Smooth muscle cell of the brain vasculature (primary cell): ENCODE measurements at places on chromosomes 1 and 21.

GRCh38 chr1:17162941-17163340 lies 42.0 kb upstream of the PADI1 start:
- no peak for DNase-seq

GRCh38 chr1:6475381-6476133 lies 9.6 kb upstream of the TNFRSF25 start:
- DNase-seq, result no peak

DNA sequence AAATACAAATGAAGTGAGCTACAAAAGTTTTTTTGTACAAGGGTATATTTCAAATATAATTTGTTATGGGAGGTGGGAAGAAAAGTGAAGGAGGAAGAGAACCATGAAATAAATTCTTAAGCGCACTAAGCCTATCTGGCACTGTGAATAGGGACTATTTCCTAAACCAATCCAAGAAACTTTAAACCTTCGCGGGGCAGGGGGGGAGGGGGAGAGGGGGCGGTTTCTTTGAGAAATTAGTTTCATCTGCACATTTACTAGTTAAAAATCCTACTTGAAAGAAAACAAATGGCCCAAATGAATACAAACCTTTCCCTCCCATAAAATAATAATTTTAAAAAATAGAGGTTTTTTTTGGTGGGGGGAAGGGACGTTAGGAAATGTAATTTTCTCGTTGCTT lies 364 bp downstream of the GOLPH3L start:
- DNase-seq, result no peak

- no peak for DNase-seq
These were observed 20.2 kb downstream of the LPAR3 start for GRCh38 chr1:84872696-84873355.

GRCh38 chr1:54826226-54826816 lies 25.2 kb upstream of the TTC22 start:
- DNase-seq, result no peak

- DNase-seq, result peak; percentile 53
These were observed 16.0 kb upstream of the EPS15 start for GRCh38 chr1:51535006-51535592.

GRCh38 chr1:48851638-48852037 lies 74.9 kb upstream of the BEND5 start:
- DNase-seq, result no peak

GRCh38 chr1:13948888-13949391 lies 249.0 kb downstream of the PRDM2 start:
- no peak for DNase-seq

- DNase-seq, result no peak
These were observed 101.5 kb upstream of the ARHGEF16 start for GRCh38 chr1:3352952-3353331.

DNA sequence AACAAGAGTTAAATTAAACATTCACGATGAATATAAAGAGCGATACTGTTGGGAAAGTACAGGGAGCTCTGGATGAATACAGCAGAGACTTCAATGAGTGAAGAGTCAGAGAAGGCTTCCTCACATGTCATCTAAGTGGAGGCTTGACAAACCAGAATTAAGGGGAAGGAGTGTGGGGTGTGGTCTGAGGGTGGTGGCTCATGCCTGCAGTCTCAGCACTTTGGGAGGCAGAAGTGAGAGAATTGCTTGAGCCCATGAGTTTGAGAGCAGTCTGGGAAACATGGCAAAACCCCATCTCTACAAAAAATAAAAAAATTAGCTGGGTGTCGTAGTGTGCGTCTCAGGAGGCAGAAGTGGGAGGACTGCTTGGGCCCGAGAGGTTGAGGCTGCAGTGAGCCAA lies 8.7 kb downstream of the SDHB start:
- DNase-seq, result no peak

- no peak for DNase-seq
These were observed 140.8 kb downstream of the FMN2 start for GRCh38 chr1:240232530-240232929.

GRCh38 chr1:90579212-90579802 lies 137.8 kb downstream of the BARHL2 start:
- peak; percentile 7 for DNase-seq

DNA sequence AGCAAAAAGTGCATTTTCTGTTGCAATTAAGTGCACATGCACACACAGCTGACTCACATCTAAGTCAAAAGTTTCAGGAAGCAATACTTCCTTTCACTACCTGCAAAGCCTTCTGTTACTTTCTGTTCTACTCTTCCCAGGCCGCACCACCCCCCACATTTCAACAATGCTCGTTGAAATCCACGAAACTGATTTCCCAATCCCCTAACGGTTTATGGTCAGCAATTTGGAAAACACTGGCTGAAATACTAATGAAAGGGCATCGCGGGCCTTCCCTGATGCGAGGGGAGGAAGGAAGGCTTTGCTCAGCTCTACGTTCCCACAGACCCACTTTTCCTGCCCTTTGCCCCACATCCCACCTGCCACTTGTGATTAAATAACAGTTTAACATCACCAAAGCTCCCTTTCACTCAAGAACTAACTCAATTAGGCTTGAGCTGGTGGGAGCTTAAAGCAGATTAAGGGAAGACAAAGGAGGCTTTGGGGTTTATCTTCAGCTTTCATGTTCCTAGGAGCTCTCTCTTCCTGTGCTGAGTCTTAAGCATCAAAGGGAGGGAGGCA lies 243.2 kb upstream of the RAB4A start:
- DNase-seq, result no peak

DNA sequence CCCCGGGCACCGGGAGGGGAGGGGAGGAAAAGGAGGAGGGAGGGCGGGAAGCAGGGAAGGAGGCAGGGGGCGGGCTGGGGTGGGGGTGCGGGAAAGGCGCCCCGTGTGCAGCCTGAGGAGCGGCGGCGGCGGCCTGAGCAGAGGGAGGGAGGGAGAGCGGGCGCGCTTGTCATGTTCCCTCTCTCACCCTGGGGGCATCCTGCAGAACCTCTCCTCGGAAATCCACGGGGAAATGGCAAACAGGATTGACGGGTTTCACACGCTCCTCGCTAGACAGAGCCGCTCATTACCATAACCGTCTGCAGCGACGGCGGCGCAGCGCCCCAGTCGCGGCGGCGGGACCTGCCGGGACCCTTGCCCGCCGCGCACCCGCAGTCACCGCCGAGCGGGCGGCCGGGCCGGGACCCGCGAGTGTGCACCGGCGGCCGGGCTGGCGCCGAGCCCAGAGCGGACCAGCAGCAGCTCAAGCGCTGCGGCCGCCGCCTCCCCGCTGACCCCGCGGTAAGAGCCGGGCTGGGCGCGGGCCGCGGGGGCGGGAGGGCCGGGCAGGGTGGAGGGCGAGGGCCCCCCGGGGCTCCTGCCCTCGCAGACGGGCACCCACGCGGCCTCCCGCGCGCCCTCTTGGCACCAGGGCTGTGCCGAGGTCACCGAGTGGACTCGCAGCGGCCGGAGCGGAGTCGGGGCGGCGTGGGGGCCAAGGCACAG lies at the start of gene SERTAD4:
TSS of gene SERTAD4 (plus strand) at position 286 of the 705 bp plus-strand sequence. CDS start 5,165 bp downstream, outside the sequence.
- no peak for DNase-seq

- no peak for DNase-seq
These were observed 22.8 kb downstream of the RAB7B start for GRCh38 chr1:205980237-205980870.

GRCh38 chr1:27070390-27071048 lies 57.9 kb upstream of the TENT5B start:
- no peak for DNase-seq

DNA sequence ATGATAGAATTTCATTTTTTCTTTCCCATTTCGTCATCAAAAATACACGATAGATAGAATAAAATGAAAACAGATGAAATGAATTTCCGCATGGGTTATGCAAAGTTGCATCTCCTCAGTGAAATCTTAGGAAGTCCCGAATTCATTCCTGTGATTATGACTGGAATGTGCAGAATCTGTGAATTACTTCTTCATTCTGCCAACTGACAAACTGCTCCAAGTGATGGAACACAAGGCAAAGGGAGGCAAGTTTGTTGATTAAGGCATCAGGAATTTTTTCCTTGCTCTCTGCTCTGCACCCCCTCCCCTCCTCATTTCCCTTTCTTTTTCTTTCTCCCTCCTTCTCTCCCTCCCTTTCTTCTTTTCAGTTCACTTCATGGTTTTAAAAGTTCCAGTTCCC lies 37.0 kb upstream of the ADGRL4 start:
- no peak for DNase-seq
